ENCODE measurements at places on chromosomes 5 and 9. TPM values are rescaled to one million over a fixed set of nuclear protein-coding genes. Genes with fewer than 3 reads are reported as not detected.
A peak's percentile ranks its signal among the peaks of the same experiment; 100 is the strongest.

DMAC1 gene
- polyA plus RNA-seq, result 83.3 TPM

ANKRD20A1 gene
- polyA plus RNA-seq, result 5.1 TPM

LECT2 gene
- 4.1 TPM for polyA plus RNA-seq

SCGB3A1 gene
- 2.4 TPM for polyA plus RNA-seq

BTNL3 gene
- not detected for polyA plus RNA-seq

RBM18 gene
- polyA plus RNA-seq, result 33.4 TPM

FOXI1 gene
- 5.8 TPM for polyA plus RNA-seq

IL17B gene
- polyA plus RNA-seq, result 1.5 TPM

JAKMIP2 gene
- 4.9 TPM for polyA plus RNA-seq

C5orf58 gene
- 0.11 TPM for polyA plus RNA-seq

CCNJL gene
- 8.0 TPM for polyA plus RNA-seq

LMNB1 gene
- polyA plus RNA-seq, result 114 TPM

LEAP2 gene
- polyA plus RNA-seq, result 8.0 TPM

PCDHGC3 gene
- polyA plus RNA-seq, result 131 TPM

DNA sequence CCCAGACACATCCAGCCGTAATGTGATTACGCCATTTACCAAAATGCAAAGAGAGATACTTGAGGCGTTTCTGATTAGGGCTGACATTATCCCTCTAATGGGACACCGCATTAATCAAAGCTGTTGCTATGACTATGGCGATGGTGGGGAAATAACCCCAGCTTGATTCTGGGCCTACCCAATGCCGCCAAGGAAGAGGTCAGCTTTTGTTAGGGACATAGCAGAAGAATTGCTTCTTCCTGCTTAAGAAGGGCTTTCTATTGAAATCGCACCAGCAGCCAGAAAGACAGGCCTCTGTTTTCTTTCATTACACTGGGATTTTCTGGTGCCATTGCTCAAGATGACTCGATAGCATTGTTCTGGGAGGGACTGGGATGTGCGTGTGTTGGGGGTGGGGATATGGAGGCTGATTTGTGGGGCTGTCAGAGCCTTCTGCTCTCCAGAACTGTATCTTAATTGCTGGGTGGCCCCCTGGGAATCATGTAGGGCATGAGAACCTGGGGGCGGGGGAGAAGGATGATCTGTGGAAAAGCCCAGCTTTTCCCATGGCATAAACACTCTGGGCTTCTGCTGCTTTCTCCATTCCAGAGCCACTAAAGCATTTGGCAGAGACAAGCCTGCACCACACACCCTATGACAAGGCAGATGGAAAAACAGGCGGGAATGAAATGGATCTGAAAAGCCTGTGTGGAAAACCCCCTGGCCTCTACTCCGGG lies 106.5 kb upstream of the RAD23B start:
- DNase-seq, result no peak

GRCh38 chr5:4773827-4774317 lies 366.3 kb upstream of the ADAMTS16 start:
- no peak for DNase-seq

DNA sequence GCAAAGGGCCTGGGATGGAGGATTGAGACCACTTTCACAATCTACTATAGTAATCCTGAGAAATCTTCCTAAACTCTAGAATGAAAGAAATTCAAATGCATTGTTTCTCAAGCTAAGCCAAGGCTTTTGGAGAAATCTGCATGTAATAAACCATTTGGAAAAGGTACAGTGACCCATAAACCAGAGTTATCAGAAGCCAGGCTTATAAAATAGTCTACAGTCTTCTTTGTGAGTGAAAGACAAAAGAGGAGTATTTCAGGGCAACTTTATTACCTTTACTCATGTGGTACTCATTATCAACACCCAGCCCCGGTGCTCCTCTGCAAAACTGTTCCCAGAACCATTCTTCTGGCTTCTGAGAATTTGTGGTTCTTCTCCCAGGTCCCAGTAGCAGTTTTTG lies 87.0 kb downstream of the GALNT10 start:
- DNase-seq, result no peak

DNA sequence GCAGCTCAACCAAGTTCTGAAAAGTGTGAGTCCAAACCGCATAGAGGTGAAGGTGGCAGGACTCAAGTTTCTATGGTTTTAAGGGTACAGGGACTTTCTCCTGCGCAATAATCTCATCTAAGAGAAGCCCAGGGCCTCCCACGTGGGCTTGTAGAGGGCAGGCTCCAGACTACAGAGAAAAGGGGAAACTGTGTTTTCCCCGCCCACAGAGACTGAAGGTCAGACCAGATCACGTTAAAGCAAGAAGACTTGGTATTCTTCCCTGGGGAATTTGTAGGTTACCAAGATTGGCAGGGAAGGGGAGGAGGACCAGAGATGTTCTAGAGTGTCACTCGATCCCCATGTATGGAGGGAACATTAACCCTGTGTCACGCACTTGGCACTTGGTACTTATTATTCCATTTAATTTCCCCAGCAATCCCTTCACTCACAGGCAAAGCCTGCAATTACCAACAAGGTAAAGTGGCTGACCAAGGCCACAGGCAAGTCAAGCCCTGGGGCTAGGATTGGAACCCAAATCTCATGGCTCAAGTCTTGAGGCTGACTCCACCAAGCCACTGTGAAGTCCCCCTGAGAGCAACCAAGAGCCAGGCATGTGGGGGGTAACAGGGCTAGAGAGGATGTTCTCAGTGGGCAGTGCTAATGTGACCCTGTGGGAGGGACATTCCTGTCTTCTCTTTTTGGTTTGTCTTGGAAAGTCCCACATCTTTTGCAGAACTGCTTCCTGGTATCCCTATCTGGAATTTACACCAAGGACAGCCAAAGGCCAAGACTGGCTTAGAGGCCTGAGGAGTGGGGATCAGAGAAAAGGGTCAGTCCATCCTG lies 18.3 kb upstream of the NEK6 start:
- DNase-seq, result no peak

DNA sequence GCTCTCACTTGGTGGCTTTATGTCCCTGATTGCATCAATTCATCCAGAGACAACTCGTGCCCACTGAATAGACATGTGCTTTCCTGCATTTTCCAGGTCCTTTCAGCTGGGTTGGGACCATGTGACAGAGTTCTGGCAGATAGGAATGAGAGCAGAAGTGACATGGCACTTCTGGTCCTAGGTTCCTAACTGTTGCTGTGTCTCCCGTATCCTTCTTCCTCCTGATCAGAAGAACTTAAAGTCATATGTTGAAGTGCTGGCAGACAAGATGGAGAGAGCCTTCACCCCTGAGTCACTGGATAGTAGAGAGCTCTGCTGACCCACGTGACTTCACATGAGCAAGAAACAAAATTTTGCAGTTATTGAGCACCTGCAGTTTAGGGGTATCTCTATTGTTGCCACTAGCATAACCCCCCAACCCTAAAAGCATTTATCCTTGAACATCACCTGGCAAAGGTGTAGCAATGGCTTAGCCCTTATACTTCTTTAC lies 80.0 kb downstream of the NREP start:
- DNase-seq, result no peak

- DNase-seq, result no peak
Measured at GRCh38 chr5:7668161-7668560, 182.8 kb downstream of the CFAP90 start.

DNA sequence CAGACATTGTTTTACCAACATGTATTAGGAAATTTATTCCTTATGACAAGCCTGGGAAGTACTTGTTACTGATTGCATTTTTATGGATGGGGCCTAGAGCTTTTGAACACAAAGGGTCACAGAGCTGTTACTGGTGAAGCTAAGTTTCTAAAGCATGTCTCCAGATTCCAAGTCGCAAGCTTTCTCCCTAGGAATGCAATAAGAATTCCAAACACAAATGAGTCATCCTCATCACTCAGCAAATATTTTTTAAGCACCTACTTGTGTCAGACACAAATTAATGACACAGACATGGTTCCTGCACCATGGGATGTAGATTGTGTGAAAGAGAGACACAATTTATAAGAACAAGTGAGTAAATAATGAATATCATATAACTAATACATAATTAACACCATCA lies 11.0 kb upstream of the SH3RF2 start:
- no peak for DNase-seq

DNA sequence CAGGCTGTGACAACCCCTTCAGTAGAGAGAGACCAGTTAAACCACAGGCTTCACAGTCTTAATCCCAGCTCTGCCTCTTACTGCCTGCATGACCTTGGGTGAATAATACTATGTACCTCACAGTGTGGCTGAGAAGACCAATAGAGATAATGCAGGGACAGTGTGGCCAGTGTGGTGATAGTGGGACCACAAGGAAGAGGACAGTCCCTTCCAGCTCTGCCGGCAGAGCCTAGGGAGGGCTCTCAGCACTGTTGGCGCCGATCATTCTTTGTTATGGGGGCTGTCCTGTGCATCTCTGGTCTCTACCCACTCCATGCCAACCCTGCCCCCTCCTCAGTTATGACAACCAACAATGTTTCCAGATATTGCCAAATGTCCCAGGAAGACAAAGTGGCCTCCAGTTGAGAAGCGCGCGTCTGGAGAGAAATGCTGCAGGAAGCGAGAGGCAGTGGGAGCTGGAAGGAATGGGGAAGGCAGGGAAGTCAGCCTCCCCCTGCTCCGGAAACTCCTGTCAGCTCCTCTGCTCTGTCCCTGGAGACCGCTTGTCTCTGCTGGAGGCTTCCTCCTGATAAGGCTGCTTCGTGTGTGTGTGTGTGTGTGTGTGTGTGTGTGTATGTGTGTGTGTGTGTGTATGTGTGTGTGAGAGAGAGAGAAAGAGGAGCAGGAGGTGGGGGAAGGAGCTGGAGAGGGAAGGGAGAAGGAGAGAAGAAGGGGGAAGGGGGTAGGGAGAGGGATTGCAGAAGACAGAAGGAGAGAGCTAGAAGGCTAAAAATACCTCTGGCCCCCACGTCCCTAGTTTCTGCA lies 31.8 kb upstream of the FABP6 start:
- peak; percentile 47 for DNase-seq

DNA sequence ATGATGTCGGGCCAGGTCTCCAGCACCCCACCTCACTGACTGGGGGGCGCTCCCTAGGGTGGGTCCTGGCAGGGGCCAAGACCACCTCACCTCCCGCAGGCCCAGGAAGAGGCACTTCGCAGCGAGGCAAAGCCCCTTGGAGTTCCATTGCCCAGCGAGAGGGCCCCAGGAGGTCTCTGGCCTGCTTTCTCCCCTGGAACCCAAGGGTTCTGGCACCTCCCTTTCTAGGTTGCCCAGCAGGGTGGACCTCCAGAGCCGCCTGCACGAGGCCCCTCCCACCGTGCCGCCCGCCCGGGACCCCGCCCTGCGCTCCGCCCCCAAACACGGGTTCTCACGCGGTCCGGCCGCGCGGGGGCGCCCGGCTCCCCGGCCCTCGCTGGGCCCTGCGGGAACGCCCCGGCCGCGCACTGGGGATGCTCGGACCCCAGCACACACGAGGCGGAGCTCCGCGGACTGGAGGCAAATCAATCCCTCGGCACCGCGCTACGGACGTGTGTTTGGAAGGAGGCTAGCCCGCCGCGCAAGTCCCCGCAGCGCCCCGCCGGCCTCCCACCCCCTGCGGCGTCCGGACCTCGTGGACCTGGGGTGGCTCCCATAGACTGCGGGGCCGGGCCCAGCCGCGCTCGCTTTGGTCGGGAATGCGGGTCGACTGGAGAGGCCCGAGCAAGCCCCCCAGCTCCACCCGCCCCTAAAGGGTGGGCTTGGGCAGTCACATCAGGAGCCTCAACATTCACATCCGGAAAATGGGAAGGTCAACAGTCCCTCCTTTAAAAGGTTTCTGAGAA lies 99.5 kb upstream of the LMX1B start:
- peak; percentile 57 for DNase-seq

DNA sequence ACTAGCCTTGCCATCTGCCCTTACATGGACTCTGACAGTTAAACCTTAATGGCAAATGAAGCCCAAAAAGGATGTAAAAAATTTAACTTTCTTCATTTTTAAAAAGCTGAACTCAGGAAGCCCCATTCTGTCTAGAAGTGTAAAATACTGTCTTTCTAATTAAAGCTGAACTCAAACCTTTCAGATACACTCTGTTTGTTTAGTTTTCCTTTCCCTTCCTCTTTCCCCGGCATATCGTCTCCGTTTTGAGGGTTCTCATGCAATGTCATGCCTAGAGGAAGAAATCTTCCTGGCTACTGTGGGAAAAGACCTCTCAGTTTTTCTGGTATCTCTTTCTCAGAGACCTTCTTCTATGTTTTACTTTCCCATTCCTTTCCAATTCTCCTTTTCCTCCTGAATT lies 841.5 kb downstream of the DTWD2 start:
- DNase-seq, result no peak

DNA sequence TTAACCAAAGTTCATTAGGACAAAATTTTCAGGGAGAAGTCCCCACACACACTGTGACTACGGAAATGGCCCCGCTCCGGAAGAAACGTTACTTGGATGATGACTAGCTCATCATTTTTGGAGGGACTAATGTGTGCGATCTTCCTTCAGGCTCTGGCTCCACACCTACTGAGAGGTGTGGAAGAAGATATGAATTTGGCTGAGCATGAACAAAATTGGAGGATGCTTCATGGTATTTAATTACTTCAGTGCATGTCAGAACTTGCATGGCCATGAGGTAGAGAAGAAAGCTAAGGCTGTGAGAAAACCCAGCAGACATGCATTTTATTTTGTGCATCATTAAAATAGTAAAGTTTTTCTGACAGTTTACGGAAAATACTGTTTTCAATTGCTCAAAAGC lies 202.1 kb upstream of the TLE4 start:
- no peak for DNase-seq

- DNase-seq, result no peak
Measured at GRCh38 chr5:44160369-44160768, 228.9 kb downstream of the FGF10 start.

GRCh38 chr5:115774684-115775083 lies 41.8 kb downstream of the CDO1 start:
- no peak for DNase-seq

GRCh38 chr9:82037126-82037525 lies 48.6 kb downstream of the SPATA31D1 start:
- DNase-seq, result no peak

- DNase-seq, result no peak
Measured at GRCh38 chr5:114363837-114364236, 2.0 kb downstream of the KCNN2 start.

DNA sequence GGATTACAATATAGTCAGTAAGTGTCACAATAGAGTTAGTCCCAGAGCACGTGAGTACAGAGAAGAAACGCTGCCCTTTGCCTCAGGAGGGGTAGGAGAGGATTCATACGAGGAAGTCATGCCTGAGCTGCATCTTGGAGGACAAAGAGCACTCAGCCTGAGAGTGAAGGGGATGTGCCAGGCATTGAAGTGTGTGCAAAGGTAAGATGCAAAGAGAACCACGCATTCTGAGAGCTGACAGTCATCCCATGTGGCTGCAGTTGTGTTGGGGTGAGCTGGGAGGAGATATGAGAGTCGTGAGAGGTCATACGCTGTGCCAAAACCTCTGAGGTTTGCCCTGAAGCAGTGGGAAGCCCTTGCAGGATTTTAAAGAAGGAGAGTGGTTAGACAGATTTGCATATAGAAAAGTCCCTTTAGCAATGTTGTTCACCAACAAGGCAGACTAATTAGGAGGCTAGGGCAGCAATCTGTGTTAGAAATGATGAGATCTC lies 97.5 kb downstream of the PIP5K1B start:
- DNase-seq, result no peak

- DNase-seq, result peak; percentile 33
Measured at GRCh38 chr5:159310511-159310910, 19.8 kb downstream of the IL12B start.

DNA sequence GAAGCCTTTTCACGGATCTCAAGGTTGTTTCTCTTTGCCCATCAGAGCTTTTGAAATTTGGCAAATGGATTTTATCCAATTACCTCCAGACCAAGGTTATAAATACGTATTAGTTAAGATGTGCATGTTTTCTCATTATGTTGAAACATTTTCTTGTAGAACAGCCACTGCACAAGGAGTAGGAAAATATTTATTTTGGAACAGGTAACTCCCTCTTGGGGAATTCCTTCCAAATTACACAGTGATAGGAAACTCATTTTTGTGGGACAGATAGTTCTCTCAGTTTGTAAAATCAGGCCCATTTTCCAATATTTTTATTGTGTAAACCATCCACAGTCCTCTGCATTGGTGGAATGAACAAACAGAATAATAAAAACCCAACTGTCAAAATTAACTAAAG lies 23.0 kb downstream of the TMEM232 start:
- no peak for DNase-seq
